Skin of body (tissue), 3 donors: ENCODE measurements at places on chromosomes 11 and 22. TPM values are rescaled to one million over a fixed set of nuclear protein-coding genes. Genes with fewer than 3 reads are reported as not detected.

The APOA4 gene
- not detected for total RNA-seq

The IGLL5 gene
- total RNA-seq: not detected

The ALX4 gene
- total RNA-seq: 3.7 TPM

The C22orf31 gene
- 0.20 TPM for total RNA-seq

The PVALB gene
- total RNA-seq: not detected

The SLC22A25 gene
- total RNA-seq: 0.10 TPM

The PGA3 gene
- 0.89 TPM for total RNA-seq

The DTX4 gene
- 14.3 TPM for total RNA-seq

The GSTT2 gene
- total RNA-seq: not detected

The OR52A1 gene
- total RNA-seq: not detected

The KCNK4 gene
- total RNA-seq: not detected

The ARAP1 gene
- total RNA-seq: 76.8 TPM

The SYNGR1 gene
- 14.6 TPM for total RNA-seq

The CTR9 gene
- 32.8 TPM for total RNA-seq

The SNX32 gene
- 1.4 TPM for total RNA-seq

The SOX6 gene
- total RNA-seq: 20.2 TPM

The CFAP300 gene
- 4.6 TPM for total RNA-seq

The SOX10 gene
- total RNA-seq: 4.3 TPM

The HEPN1 gene
- not detected for total RNA-seq

The CDC42BPG gene
- 9.7 TPM for total RNA-seq

The FAM111B gene
- total RNA-seq: 10.3 TPM

The DDT gene
- total RNA-seq: 51.6 TPM

The TRIM49 gene
- not detected for total RNA-seq

The MUS81 gene
- 24.0 TPM for total RNA-seq

The PLAAT4 gene
- 3.5 TPM for total RNA-seq

The SCGB2A2 gene
- 1.2 TPM for total RNA-seq

The ELFN2 gene
- total RNA-seq: 0.30 TPM

The NCF4 gene
- 10.2 TPM for total RNA-seq

The TEX54 gene
- not detected for total RNA-seq

The EED gene
- 25.4 TPM for total RNA-seq

The MS4A4A gene
- 13.8 TPM for total RNA-seq

The P4HA3 gene
- 0.79 TPM for total RNA-seq

The OR51I1 gene
- 0.59 TPM for total RNA-seq

The KRTAP5-1 gene
- total RNA-seq: 0.30 TPM
